ENCODE measurements at places on chromosomes 11 and 22.

GRCh38 chr11:132844956-132845696, 687.2 kb downstream of the OPCML start:
- peak; percentile 96 for DNase-seq

GRCh38 chr11:76523147-76523546, 78.3 kb downstream of the EMSY start:
- DNase-seq, result no peak

DNA sequence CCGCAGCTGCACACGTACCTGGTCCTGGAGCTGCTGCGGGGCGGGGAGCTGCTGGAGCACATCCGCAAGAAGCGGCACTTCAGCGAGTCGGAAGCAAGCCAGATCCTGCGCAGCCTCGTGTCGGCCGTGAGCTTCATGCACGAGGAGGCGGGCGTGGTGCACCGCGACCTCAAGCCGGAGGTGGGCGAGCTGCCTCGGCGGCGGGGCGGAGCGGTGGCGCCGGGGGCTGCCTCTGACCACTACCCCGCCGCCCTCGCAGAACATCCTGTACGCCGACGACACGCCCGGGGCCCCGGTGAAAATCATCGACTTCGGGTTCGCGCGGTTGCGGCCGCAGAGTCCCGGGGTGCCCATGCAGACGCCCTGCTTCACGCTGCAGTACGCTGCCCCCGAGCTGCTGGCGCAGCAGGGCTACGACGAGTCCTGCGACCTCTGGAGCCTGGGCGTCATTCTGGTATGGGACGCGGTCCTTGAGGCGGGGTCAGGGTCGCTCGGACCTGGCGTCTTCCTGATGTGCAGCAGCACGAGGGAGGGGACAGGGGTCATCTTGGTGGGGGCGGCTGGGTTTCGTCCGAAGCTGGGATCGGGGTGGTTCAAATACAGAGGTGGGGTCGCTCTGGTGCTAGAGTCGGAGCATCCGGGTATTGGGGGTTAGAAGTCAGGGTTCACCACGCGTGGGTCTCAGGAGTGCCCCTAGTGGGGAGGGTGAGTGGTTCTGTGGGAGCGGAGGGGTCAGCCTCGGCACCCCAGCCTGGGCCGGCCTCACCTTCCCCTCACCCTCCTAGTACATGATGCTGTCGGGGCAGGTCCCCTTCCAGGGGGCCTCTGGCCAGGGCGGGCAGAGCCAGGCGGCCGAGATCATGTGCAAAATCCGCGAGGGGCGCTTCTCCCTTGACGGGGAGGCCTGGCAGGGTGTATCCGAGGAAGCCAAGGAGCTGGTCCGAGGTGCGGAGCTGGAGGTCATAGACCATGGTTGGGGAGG, 10.8 kb downstream of the RPS6KA4 start:
- no peak for DNase-seq

- peak; percentile 22 for DNase-seq
Observed at GRCh38 chr11:5684036-5684645, 733 bp downstream of the TRIM5 start.

DNA sequence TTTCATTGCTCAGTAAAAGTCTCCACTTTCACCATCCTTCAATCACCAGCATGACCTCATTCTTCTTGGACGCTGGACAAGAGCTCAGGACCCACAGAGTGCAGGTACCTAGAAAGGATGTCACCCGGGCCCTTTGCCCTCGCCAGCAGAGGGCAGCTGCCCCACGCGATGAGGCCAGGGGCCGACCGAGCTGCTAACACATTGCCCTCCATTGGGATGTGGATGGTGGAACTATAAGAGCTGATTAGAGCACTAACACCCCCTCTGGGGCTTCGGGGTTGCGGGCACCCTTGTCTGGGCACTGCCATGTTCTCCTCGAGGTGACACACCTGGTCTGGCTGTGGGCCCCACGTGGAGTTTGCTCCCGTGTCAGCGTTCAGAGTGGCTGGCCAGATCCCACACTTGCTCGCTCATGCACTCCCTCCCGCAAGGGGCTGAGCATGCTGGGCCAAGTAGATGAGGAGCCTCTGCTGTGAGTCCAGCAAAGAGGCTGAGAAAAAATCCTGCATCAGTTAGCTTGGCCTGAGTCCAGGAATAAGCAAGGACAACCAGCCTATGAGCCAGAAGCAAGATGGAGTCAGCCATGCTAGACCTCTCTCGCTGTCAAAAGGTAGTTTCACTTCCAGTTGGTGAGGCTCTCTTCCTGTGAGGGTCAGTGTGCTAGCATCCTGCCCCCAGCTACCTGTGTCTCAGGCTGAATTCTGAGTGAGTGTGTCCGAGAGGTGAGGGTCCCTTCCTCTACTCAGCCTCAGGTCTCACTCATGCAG, 9.8 kb downstream of the KRTAP5-6 start:
- no peak for DNase-seq

DNA sequence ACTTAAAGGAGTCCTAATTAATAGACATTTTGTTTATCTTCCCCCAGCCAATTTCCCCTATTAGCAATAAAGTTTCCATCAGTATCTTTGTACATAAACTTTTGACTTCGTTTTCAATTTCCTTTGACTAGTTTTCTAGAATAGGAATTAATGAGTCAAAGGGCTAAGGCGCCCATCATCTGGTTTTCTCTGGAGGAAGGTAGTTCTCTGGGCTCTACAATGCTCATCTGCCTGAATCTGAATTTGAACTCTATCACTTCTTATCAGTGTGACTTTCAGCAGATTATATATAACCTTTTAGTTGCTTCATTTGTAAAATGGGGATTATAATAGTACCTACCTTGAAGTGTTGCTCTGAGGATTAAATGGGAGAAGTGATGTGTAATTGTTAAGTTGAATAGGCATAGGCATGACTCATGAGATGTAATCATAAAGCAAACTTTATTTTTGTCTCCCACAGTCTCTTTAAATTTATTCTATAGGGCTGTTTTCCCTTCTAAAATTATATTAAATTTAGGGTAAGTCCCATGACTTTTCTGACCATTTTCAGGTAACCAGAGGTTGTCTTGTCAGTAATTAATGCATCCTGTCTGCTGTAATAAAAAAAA, 5.8 kb upstream of the TUB start:
- no peak for DNase-seq

- no peak for DNase-seq
Observed at GRCh38 chr11:70352100-70352499, 46.2 kb upstream of the CTTN start.

GRCh38 chr22:40345815-40346184, 500 bp upstream of the ADSL start:
- DNase-seq, result no peak

DNA sequence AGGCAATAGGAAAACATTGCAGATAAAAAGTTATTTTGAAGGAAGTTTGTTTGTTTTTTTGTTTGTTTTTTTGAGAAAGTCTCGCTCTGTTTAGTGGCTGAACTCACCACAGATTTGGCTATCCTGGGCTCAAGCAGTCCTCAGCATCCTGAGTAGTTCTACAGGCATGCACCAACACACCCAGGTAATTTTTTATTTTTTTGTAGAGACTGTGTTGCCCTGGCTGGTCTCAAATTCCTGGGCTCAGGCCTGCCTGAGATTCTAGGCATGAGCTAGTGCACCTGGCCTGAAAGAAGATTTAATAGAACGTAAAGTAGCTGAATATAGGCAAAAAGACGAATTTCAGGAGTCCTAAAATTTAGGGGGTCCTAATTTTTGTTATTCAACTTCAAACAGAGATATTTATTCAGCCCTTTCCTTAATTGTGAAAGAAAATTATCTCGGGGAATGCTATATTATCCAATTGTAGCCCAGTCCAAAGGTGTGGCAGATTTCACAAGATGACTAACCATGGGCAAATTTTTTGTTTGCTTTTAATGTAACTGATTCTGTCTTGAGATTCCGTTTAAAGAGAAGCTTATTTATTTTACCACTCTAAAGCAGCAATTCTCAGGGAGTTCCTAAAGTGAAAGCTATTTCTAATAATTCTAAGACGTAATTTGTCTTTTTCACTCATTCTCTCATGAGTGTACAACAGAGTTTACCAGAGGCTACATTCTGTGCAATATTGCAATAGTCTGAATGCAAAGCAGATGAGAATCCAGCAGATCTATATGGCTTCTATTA, 940 bp downstream of the IL18 start:
- DNase-seq, result peak; percentile 42

GRCh38 chr11:12198251-12199222, 88.1 kb downstream of the MICAL2 start:
- DNase-seq, result no peak

GRCh38 chr11:92907671-92908070, 61.8 kb upstream of the MTNR1B start:
- DNase-seq, result no peak

DNA sequence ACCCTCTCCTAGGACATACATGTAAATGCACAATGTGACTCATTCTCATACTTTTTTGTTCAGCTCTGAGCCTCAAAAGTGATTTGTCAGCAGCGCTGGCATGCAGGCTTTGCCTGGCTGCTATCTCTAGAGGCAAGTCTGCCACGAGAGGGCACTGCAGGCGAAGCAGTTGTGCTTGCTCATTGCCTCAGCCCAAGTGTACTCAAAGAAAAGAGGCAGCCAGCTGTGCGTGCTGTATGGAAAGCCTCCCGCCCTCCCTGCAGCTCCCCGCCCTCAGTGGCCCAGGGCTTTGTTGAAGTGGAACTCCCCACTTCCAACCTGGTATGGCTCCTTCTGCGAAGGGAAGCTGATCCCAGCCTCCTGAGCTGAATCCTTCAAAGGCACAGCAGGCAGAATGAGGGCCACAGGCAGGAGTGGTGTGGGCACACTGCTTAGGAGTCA, 16.3 kb downstream of the SDHAF2 start:
- DNase-seq, result peak; percentile 97

DNA sequence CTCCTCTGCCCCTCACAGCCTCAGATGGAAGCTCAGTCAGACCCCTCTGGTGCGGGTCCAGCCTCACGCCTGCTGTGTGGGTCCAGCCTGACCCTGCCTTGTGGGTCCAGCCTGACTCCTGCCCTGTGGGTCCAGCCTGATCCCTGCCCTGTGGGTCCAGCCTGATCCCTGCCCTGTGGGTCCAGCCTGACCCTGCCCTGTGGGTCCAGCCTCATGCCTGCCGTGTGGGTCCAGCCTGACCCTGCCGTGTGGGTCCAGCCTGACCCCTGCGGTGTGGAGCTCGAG, 445.3 kb downstream of the BRD1 start:
- no peak for DNase-seq

GRCh38 chr22:46081036-46081830, 69.1 kb upstream of the PPARA start:
- DNase-seq, result no peak

DNA sequence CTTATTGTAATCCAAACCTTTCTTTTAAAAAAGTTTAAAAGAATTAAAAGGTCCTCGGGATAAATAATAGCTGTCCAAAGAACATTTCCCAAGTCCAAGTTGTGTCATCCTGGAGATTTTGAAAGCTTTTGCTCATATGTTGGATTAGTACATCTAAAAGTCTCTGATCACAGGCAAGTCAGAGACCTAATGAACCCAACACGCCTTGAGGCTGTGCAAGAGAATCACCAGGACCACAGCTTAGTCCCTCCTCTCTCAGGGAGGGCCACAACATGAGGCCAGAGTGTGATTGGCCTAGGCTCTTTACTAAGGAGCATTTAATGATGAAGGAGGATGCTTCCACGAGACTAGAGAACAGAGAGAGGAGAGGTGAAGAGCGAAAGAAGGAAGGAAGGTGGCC, 98.7 kb upstream of the OR5AK2 start:
- DNase-seq, result no peak

DNA sequence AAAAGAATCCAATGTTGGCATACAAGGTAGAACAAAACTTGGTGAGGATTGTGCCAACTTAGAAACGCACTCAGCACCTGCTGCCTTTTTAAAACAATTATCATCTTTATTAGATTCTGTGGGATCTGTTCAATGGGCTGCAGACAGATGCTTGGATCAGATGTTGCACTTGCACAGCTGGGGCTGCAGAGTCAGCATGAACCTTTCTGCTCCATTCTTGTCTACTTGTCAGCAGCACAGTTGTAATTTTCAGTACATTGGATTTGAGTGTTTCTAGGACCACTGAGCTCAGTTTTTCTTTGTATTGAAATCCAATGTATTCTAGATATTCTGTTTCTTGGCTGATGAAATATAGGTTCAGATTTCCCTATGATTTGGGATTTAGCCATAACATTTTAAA, 164.5 kb downstream of the LUZP2 start:
- DNase-seq, result no peak

DNA sequence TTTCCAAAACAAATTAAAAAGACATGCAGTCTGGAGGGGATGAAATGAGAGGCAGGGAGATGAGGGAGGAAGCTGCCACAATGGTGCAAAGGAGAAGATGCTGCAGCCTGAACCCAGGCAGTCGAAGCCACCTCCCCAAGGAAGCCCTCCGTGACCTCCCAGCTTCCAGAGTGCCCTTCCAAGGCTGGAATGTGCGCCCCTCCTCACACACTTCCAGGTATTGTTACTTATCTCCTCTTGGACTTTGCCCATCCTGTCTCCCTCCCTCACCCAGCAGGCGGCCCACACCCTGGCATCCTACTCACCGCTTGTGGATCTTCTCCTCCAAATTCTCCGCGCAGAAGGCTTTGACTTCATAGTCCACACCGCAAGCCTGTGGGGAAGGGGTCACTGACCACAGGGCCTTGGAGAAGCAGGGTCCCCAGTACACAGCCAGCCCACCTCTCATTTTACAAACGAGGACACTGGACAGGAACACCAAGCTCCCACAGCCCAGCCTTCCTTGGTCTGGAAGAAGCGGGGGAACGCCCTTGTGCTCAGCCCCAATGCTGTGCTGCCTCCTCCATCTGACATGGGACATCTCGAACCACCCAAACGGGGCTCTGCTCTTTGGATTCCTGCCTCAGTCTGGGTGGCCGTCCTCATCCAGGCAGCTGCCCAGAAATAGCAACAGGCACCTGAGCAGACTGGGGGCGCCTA, 40.3 kb downstream of the TPBGL start:
- no peak for DNase-seq

DNA sequence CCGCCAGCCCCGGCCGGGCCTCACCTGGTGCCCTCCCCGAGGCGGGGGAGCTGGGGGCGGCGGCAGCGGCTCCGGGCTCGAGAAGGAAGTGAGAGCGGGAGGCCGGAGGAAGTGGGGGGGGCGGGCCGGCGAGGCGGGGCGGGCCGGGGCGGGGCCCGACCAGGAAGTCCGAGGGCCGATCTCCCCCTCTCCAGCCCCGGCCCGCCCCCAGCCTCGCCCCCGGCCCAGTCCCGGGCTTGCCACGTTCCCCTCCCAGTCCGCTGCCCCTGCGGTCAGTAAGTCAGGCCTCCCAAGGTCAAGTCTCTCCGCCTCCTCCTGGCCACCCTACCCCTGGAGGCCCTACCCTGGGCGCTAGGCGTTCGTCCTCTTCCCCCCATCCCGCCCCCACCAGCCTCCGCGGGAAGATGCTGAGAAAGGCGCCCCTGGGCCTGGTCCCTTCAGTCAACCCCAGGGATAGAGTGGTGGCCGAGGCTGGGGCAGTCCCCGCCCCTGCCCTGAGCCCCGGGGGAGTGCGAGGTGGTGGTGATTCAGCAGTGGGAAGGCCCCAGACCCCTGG, at the start of gene RHOG:
TSS of gene RHOG (minus strand) at position 90 of the 556 bp plus-strand sequence. CDS start 12,821 bp downstream, outside the sequence.
- peak; percentile 76 for DNase-seq

- DNase-seq, result peak; percentile 40
Observed at GRCh38 chr11:33542921-33543320, 157.7 kb downstream of the C11orf91 start.

GRCh38 chr22:44172370-44173108, 8.2 kb upstream of the PARVG start:
- no peak for DNase-seq

All from IMR-90 (cell line).